ENCODE measurements at places on chromosomes 2 and 18. TPM values are rescaled to one million over a fixed set of nuclear protein-coding genes. Genes with fewer than 3 reads are reported as not detected.

Gene CREG2
- 1.7 TPM for total RNA-seq

Gene DSC2
- total RNA-seq = 29.8 TPM

DNA sequence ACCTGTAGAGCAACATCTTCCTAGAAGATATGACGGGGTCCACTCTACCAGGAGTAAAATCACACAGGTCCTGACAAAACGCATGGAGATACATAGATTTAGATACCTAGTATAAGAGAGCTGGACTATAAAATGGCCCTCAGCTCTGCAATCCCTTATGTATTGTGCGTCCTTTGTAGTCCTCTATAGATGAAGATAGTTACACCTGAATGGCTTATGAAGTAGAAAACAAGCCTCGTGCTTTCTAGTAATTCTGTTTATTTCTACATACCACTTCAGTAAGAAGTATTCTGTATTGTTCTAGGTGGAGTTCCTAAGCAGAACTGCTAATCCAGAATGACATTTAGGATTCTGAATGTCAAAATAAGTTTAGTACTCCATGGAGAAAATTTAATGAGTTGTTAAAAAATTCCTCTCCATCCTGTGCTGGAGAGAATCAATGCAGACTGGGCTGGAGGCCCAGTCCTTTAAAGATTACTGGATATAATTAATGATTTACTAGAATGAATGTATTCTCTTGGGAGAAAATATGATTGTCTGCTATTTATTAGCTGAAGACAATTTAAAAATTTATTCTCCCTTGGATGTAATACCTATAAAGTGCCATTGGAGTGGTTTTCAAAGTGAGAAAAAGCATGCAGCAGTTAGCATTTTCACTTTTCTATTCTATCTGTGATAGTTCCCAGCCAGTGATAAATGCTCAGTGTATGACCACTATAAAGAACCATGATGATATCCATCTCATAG lies 147.3 kb upstream of the UNC80 start:
- no peak overlapping the region for H3K27ac ChIP-seq
- no peak overlapping the region for H3K4me3 ChIP-seq
- no peaks in the 10 kb centered on the region for H3K36me3 ChIP-seq
- peaks cover 16% of the 10 kb centered on the region for H3K4me1 ChIP-seq

- peaks cover 40% of the 10 kb centered on the region for H3K36me3 ChIP-seq
- H3K4me1 ChIP-seq = no peaks in the 10 kb centered on the region
- H3K27ac ChIP-seq = peak overlapping the region; percentile 85
- no peaks in the 10 kb centered on the region for H3K27me3 ChIP-seq
These were observed 250.2 kb downstream of the ALPK2 start for GRCh38 chr18:58378411-58379379.

- H3K4me3 ChIP-seq = no peak overlapping the region
- no peaks in the 10 kb centered on the region for H3K36me3 ChIP-seq
- no peak overlapping the region for H3K27ac ChIP-seq
- DNase-seq = no peak
- no peaks in the 10 kb centered on the region for H3K4me1 ChIP-seq
These were observed 63.7 kb upstream of the ITGA4 start for GRCh38 chr2:181393472-181393871.

- H3K27me3 ChIP-seq = no peaks in the 10 kb centered on the region
- no peaks in the 10 kb centered on the region for H3K4me1 ChIP-seq
- no peak for DNase-seq
- 0 out of 2 replicates have a peak, but pooled peaks cover 2% of the 10 kb centered on the region for H3K36me3 ChIP-seq
These were observed 44.5 kb downstream of the ABHD3 start for GRCh38 chr18:21660078-21660477.

GRCh38 chr2:131063501-131064283 lies 29.6 kb downstream of the FAM168B start:
- H3K4me3 ChIP-seq = no peak overlapping the region
- DNase-seq = no peak
- H3K27me3 ChIP-seq = no peaks in the 10 kb centered on the region
- peaks cover 45% of the 10 kb centered on the region for H3K36me3 ChIP-seq
- H3K4me1 ChIP-seq = peaks cover 20% of the 10 kb centered on the region

DNA sequence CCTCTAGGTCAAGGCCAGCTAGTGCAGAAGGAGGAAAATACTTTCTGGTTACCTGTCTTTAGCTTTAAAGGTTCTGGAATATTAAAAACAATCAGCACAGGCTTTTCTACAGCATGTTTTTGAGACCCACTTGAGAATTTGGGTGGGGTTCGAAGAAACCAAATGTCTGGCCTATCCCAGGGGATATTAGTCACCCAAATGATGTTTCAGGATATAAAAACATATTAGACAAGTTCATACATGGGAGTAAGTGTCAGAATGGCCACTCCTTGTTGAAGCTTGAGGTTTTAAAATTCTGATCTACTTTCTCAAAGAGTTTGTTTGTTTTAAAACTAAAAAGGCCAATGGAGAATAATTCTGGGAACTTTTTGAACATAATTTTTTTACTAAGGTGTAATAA lies 158.6 kb upstream of the DLX2 start:
- no peak overlapping the region for H3K27ac ChIP-seq
- peaks cover 5% of the 10 kb centered on the region for H3K36me3 ChIP-seq
- peaks cover 3% of the 10 kb centered on the region for H3K27me3 ChIP-seq
- no peak overlapping the region for H3K4me3 ChIP-seq

DNA sequence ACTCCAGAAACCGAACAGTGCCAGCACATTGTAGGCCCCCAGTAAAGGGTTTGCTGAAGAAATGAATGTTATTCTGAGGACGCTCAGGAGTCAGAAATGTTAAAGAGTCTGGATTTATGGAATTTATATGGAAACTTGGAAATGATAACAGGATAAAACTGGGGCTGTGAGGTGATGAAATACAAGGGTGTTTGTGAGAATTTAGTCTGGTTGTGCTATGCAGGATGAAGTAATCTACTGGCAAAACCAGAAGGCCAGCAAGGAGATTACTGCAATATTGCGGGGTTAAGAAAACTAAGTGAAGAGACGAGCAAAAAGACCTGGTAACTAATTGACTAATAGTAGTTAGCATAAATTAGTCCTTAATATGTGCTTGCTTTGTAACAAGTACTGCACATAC lies 467.8 kb downstream of the ZEB2 start:
- no peak overlapping the region for H3K27ac ChIP-seq
- no peak overlapping the region for H3K4me3 ChIP-seq
- no peaks in the 10 kb centered on the region for H3K4me1 ChIP-seq
- no peaks in the 10 kb centered on the region for H3K27me3 ChIP-seq
- no peak for DNase-seq
